GM23338 (cell line): ENCODE measurements at places on chromosomes 2 and 18.

GRCh38 chr2:189868896-189869295, 84.6 kb downstream of the PMS1 start:
- DNase-seq = no peak

GRCh38 chr2:41836948-41837347, 210.9 kb upstream of the PKDCC start:
- DNase-seq = peak; percentile 91

- DNase-seq = no peak
These were observed 280.2 kb downstream of the KCNJ3 start for GRCh38 chr2:154978710-154979109.

DNA sequence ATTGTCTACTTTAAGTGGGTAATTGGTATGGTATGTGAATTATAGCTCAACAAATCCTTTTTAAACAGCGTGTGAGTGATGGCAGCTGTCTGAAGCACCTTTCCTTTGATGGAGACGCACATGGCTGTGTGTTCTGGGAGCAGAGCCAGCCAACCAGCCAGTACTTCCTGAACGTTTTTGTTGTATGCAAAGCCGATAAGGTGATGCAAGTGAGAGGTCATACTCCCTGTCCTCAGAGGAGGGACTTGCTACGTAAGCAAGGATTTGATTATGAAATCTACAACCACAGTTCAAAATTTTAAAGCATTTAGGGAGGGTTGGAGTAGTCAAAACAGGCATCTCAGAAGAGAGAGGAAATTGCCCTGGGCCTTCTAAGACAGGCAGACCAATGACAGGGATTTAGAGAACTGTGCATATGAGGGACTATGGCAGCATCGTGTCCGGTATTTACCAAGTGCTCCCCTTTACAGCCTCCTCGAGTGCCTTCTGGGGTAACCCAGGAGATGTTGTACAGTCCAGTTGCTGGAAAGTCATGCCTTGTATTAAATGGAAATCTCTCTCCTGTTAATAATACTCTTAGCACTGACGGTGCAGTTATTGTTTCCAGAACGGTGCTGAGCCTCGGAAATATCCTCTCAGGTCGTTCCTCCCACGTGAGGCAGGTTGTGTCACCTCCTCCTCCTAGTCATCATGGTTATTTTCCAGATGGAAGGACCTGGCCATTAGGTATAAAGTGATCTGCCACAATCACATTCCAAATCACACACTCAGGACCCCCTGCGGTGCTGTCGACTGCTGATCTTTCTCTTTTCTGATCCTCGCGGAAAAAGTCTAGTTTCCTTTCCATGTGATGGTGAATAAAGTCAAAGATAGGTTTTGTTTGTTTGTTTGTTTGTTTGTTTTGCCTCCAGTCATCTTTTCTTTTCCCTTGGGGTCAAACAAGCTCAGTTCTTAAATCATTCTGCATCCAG, 28.4 kb downstream of the ARHGEF4 start:
- DNase-seq = peak; percentile 57

DNA sequence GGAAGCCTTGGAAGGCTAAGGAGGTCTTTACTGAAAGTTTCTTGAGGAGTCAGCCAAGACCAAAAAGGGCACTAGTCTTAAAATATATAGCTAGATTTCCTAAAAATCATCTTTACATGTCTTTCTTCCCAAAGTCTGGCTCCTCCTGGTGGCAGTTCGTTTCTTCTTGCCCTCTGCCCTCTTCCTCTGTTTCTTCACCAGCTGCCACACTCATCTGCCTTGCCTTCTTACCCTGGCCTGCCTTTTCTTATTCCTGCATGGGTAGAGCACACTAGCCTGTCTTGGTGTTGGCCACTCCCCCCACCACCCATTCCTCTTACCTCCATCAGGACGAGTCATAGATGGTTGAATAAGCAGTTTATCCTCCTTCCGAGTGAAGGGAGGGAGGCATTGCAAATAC, 129.8 kb downstream of the RAPGEF4 start:
- peak; percentile 31 for DNase-seq

DNA sequence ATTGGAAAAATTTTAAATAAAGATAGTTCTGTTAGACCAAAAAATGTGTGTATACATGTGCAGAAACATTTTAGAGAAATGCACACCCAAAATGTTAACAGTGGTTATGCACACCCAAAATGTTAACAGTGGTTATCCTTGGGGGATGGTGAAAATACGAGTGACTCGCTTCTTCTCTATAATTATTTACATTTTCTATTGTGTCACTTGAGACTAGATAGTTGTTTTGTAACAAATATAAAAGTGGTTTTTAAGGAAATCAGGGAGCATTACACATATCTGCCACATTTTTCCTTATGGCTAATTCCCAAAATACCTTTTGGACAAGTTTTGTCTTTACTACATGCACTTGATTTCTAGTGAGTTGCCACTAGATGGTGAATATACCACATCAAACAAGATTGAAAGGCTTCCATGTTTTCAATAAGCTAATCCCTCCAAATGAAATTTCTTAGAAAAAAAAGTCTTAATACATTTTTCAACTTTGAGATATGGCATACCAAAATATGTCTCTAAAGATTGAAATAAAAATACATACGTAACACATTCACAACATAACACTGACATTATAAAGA, 9.0 kb upstream of the HIBCH start:
- peak; percentile 4 for DNase-seq

DNA sequence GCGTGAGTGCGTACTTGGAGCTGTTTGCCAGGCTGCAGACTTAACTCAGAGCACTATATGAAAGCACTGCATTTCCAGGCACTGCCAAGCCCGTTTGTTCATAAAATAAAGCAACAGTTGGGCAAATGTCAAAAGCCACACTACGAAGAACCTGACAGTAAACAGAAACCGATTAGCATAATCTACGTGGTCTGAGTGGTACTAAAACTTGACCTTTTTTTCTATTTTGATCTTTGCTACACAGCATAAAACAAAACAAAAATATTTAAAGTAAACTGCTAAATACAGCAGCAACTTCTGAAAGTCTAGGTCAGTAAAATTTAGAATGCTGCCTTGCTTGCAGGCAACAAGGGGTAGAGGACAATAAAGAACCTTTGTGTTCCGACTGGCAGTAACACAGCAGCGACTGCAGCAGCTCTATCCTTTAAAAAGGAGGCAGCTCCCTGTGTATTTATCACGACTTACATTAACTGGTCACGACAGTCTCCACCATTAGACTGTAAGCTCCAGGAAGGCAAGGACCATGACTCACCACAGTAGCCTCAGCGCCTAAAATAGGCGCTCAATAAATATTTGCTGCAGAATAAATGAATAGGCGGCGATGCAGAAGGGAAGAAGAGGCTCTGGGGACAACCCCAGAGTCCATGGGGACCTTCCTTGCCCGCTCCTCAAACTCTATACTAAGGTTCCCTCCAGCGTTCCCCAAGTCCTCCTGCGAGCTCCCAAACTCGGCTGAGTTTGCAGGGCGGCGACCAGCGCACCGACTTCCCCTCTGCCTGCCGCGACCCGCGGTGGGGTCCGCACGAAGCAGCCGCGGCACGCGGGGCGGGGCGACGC, 902 bp downstream of the SS18 start:
- DNase-seq = peak; percentile 41

GRCh38 chr2:74873012-74873665, 39.2 kb downstream of the HK2 start:
- no peak for DNase-seq

GRCh38 chr2:65142515-65142914, 12.6 kb upstream of the RAB1A start:
- DNase-seq = no peak

- DNase-seq = peak; percentile 73
These were observed 15.2 kb downstream of the GALNT3 start for GRCh38 chr2:165778653-165779451.

GRCh38 chr2:238235331-238235732, 4.5 kb downstream of the HES6 start:
- no peak for DNase-seq
